ENCODE measurements at places on chromosomes 16 and 17.
A peak's percentile ranks its signal among the peaks of the same experiment; 100 is the strongest.

- peak; percentile 25 for DNase-seq
These were observed 17.8 kb upstream of the RAI1 start for GRCh38 chr17:17663160-17664063.

DNA sequence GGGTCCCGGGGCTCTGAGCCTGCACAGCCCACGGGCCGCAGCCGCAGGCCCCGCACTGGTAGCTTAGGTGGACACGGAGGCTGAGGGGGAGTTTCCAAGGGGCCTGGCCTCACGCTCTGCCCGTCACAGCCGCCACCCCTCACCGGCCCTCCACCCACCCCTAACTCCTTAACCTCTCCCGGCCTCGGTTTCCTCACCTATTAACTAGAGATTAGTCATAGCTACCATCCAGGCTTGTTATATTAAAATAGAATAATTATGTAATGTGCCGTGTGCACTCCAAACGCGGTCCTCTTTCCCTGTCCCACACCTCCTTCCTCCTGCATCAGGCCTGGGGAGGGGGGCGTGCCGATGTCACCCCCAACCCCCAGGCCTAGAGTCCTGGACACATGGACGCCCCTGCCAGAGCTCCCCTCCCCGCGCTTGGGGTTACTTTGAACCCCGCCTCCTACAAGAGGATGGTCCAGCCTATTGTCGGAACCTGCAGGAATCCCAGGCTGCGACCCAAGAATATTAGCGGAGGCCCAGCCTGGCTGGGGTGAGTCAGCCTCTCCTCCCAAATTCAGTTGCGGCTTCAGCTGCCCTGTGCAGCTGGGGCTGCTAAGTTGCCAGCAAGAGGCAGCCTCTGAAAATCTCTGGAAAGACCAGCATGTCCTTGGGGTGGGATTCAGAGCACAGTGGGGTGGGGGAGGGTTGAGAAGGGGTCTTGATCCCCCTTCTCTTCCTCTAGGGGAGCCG is 17.3 kb downstream of the SOCS3 start:
- DNase-seq, result no peak

GRCh38 chr17:57984261-57984890 is 3.7 kb downstream of the VEZF1 start:
- no peak for DNase-seq

GRCh38 chr17:66647391-66647983 is 187.4 kb upstream of the CACNG5 start:
- no peak for DNase-seq

DNA sequence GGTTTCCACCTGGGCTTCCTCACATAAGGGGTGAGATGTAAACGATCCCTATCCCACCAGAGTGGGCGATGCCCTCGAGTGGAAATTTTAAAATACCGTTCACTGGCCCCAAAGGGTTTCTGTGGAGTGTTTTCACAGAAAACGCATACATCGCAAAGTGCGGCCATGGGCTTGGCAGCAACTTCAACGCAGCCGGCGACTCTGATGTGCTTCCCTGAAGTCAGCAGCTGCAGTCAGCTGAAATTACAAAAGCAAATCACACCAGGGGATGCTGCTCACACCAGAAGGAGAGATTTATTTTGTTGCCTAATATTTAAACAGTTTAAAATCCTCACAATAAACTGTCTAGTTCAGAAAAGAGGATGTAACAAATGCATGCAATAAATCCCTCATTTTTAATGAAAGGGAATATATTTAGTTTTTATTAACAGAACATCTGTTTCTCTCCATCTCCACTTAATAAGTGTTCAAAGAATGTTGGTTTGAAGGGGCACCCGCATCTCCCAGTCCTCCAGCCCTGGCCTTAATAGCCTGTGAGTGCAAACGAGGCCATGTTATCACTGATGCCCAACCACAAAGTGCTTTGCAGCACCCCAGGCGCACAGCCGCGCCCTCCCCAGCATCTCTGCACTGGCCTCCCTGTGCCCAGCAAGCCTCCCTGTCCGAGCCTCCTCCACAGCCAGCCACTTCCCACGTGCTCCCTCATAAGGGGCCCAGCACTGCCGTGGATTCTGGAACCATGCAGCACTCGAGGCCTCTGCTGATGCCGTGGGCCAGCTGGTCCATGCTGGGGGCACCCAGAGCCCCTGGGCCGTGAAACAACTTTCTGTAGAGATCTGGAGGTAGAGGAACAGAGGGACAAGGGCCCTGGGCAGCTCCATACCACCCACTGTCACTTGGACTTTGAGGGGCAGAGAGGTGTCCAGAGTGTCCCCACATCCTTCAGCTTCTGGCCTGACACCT is 17.3 kb upstream of the XYLT2 start:
- no peak for DNase-seq

Data from activated CD4-positive, alpha-beta T cell treated with anti-CD3 and anti-CD28 coated beads, Interleukin-2, amount 50 U/mL, for 24 hours (primary cell).